ENCODE measurements at places on chromosomes 7 and 10.

DNA sequence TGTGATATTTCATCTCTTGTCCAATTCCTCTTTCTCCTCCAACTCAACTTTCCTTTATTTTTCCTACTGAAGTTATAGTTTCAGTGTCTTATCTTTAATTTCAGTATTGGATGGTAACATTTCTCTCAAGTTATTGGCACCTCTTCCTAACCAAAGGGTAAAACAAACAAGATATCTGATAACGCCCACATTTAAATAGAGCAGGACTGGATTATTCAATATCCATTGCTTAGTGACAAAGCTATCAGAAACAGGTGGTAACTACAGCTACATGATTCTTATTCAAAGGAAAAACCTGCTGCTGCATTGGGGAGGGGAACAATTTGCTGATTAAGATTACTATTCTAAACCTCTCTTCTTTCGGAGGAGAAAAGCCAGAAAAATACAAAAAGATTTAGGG, 87.8 kb downstream of the TAF3 start:
- no peak for DNase-seq

DNA sequence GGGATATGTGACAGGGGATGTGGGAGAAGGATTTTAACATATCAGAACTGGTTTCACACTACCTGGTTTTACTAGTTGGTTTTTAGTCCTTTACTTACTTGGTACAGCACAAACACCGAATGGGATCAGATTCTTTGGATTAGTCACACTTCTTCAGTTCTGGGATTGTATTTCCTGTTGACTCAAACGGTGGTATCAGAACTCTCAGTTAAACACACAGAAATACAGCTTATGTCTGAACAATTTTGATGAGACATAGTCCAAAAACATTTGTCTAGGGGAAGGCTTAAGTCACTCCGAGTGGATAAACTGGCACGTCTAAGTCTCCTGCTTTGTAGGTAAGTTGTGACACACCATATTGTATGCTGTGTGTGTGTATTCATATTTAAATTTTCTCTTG, 480.5 kb downstream of the PHTF2 start:
- no peak for DNase-seq

DNA sequence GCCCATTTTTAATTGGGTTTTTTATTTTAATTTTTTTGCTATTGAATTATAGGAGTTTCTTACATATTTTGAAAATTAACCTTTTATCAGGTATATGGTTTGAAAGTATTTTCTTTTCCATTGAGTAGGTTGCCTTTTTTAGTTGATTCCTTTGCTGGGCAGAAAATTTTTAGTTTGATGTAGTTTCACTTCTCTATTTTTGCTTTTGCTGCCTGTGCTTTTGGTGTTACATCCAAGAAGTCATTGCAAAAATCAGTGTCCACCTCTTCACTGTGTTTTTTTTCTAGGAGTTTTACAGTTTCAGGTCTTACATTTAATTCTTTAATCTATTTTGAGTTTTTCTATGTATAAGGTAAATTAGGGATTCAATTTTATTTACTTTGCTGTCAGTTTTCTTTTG, 129.8 kb upstream of the FERD3L start:
- DNase-seq = no peak

DNA sequence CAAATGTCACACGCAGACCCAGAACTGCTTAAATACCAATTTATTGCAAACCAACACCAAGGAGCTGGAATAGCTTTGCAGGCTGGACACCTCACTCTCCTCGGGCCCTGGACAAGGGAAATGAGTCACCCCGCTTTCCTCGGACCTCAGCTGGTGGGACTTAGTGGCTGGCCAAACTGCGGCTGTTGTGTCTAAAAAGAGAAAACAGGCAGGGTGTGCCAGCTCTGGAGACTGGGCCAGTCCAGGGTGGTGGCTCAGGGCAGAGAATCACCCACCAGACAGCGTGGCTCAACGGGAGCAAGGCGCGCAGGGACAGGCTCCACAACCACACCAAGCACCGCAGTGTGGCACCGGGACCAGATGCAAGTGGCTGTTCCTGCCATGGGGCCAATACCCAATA, 58.2 kb upstream of the CAMK2B start:
- DNase-seq = no peak

DNA sequence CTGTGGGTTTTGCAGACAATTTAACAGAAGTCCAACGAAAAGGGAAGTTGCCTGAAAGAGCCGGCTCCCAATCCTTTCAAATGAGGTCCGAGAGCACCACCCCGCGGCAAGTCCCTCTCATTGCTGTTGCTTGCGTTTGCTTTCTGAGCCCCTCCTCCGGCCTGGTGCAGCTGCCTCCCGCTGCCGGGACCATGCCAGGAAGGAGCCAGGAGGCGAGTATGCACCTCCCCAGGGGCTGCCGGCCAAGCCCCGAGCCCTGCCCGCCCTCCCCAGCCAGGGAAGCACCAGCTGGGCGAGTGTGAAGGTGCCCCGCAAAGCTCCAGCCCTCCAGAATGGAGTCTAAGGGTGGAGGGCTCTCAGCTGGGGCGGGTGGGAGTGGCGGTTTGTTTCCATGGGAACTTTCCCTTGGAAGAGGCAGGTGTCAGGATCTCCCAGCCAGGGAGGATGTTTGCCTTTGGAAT, 25.8 kb upstream of the PPP2R2D start:
- DNase-seq = peak; percentile 61

DNA sequence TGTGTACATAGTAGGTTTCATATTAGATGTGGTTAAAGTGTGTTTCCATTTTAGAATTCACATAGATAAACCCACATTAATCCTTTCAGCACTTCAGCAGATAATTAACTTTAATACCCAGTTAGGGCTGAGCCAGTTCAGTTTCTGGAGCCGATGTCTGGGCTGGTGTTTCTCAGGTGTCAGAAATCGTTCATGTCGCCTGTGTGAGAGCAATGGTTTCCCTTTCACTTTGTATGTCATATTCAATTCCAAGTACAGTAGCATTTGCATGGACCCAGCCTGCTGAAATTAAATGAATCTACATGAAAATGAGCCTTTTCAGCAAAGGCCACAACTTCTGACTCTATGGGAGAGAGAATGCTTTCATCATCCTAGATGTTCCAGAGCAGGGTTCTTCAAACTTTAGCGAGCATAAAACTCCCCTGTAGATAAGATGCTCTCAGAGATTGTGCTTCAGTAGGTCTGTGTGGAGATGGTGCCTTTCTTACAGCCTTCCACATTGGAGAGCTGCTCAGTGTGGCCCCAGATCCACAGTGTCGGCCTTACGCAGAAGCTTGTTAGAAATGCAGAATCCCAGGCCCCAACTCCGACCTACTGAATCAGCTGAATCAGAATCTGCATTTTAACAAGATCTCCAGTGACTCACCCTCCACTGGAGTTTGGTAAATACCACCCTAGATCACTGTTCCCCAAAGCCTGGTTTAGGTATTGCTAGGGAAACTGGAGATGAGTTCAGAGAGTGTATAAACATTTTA, 19.6 kb downstream of the WIPF3 start:
- no peak for DNase-seq

- no peak for DNase-seq
These were observed 108.5 kb upstream of the SFMBT2 start for GRCh38 chr10:7519351-7519750.

DNA sequence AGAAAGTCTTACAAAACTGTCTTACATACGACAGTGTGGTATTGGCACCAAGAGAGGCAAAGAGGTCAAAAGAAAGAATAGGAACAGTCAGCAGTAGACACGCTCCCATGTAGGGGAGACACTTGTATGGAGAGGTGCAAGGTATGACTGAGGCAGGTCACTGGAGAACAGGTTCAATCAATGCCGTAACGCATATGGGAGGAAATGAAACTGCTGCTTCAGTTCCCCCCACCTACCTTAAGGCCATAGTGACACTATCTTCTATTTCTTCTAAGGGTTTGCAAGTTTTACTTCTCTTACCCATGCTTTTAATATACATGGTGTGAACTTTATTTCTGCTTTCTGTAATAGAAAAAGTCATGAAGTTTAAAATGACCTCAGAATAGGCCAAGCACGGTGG, 5.5 kb upstream of the PITRM1 start:
- DNase-seq = no peak

GRCh38 chr7:129394982-129395914, 39.0 kb upstream of the STRIP2 start:
- no peak for DNase-seq

- no peak for DNase-seq
These were observed 660 bp downstream of the VCL start for GRCh38 chr10:73998623-73998928.

GRCh38 chr10:26909753-26910152, 49.0 kb upstream of the ABI1 start:
- DNase-seq = no peak

GRCh38 chr7:840001-840600, 7.8 kb downstream of the SUN1 start:
- no peak for DNase-seq

- no peak for DNase-seq
These were observed 45.7 kb downstream of the SKIDA1 start for GRCh38 chr10:21479570-21480315.

GRCh38 chr10:125694883-125695282, 11.9 kb upstream of the TEX36 start:
- DNase-seq = no peak

- no peak for DNase-seq
These were observed 78.0 kb upstream of the AGBL3 start for GRCh38 chr7:134908289-134908688.

DNA sequence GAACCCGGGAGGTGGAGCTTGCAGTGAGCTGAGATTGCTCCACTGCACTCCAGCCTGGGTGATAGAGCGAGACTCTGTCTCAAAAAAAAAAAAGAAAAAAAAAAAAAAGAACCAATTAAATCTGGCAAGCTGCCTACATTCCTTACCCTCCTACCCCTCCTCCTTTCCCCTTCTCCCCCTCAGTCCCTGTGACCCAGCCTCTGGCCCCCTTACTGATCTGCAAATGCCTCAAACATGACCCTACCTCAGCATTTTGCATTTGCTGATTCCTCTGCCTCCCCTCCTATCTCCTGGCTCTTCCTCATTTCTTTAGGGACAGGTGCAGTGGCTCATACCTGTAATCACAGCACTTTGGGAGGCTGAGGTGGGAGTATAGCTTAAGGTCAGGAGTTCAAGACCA, 19.3 kb downstream of the CDHR3 start:
- DNase-seq = no peak

DNA sequence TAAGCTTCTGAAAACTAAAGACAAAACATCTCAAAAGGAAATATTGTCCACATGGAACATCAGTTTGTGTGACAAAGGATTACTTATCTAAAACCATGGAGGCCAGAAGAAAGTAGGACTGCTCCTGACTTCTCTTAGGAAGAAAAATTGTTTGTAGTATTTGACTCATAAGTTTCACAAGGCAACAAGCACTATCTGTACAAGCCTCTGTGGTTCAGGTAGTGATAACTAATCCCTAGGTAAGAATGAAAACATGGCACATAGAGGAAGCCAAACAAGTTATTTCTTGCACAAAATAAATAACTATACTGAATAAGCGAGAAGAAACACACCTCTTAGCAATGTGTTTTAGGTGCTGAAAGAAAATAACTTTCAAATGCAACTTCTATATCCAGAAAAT, 30.3 kb downstream of the TFPI2 start:
- no peak for DNase-seq

- no peak for DNase-seq
These were observed 91.4 kb downstream of the IPMK start for GRCh38 chr10:58175990-58176900.

DNA sequence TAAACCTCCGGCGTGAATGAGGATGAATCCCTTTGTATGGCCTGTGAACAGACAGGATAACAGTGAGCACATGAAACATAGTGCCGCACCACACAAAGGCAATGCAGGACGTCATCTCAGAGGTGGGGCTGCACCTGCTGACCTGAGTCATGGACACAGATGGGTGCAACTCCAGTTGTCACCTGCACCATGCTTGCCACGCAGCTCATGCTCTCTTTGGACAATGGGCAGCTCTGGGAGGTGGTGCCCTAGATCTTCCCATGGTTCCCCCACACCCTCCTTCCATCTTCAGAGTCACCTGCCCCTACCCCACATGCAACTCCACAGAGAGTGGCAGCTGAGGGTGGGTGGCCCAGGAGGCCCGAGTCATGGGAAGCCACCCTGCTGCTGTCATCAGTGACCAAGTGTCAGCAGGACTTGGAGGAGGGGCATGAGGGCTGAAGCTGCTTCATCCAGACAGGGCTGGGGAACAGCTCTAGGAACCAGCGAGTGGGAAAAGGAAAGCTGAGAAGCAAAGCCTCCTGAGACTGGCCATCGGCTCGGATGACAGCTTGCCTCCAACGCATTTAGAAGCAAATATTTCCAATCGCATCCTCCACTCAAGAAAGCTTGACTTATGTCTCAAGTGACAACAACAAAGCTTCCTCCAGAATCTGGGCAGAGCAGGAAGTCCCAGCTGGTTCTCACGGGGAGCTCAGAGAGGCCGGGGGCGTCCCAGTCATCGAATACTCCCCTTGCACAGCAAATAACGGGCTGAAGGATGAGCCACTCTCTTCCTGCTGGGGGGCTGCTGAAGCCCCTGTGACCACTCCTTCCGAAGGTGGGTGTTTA, 27.1 kb downstream of the VIPR2 start:
- no peak for DNase-seq

DNA sequence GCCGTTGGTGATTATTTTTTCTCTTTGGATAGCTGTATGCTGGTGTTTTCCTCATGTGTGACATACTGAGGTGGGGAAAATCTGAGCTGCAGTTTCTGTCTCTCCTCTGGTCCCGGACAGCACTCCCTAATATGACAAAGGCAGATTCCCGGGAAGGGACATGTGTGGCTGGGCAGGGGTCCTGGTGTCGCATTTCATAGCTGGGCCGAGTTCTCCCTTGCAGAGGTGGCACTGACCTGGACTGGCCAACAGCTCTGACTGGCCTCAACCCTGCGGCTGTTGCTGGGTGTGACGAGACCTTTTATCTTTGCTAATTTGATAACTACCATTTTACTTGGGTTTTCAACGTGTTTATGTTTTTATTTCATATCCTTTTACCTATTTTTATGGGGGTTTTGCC, 248.6 kb upstream of the TCERG1L start:
- no peak for DNase-seq

DNA sequence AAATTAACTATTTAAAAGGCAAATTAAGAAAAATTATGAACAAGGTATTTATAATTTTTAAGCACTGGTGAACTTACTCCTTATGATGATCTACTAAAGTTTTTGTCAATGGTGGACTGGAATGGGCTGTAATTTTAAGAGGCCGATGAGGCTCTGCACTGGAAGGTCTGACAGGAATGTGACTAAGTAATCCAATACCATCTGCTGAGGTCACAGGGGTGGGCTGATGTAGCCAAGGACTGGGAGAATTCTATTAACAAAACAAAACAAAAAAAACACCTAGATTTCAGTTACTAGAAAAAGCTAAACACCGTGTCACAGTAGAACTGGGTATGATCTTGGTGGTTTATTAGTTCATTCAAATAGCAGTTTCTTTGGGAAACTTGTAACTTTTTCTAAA, 75.9 kb downstream of the NRBF2 start:
- DNase-seq = no peak

DNA sequence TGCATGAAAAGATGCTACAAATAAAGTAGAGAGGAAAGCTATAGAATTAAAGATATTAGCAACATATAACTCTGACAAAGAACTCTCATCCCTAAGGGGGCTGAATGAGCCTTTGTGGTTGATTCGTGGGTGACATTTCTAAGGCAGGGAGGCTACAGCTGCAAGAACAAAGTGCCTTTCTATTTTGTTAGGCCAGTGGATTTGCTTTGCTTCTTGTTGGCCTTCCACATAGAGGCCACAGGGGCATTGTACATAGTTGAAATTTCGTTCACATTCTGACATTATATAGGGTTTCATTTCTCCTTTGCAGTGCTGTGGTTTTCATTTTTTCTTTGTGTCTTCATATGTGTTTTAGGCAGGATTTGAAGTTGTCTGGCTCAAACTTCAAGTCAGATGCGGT, 819.2 kb upstream of the C7orf33 start:
- DNase-seq = no peak

All from CD4-positive, alpha-beta T cell treated with Interleukin-1 beta for 1 hour (primary cell).